ENCODE measurements at places on chromosomes 2 and 18. TPM values are rescaled to one million over a fixed set of nuclear protein-coding genes. Genes with fewer than 3 reads are reported as not detected.

ZDBF2 gene
- 12.7 TPM for total RNA-seq

POTEC gene
- 0.36 TPM for total RNA-seq

DNA sequence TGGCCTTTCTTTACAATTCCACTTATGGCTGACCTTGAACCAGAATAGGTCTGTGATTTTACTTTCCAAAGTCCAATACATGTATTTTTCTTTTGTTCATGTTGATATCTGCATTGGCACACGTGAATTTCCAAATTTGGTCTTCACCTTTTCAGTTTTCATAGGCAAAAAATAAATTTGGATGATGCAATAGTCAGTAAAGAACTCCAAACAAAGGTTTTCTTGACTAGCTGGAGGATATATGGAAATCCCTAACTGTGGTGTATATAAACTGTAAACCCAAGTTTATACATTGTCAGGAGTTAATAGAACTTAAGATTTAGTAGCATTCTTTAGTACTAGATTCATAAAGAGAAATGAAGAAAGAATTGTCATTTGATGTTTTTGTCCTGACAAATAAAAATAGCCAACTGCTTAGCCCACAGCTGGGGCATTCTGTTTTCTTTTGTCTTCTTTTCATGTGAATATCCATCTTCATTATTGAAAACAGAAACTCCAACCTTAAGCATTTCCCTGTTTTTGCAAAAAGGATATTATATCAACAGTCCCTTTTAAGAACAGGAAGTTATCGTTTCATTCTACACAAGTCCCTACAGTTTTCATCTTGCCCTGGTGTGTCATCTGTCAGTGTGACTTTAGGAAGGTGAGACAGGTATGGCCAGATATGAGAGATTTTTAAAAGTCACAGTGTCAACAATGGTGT, 132.9 kb downstream of the BCL2 start:
- no peaks in the 10 kb centered on the region for H3K4me1 ChIP-seq
- DNase-seq: no peak
- no peak overlapping the region for H3K27ac ChIP-seq
- H3K36me3 ChIP-seq: no peaks in the 10 kb centered on the region

TUBA4B gene
- not detected for total RNA-seq

- no peak overlapping the region for H3K27ac ChIP-seq
- H3K27me3 ChIP-seq: no peaks in the 10 kb centered on the region
- H3K36me3 ChIP-seq: no peaks in the 10 kb centered on the region
- DNase-seq: no peak
- H3K4me1 ChIP-seq: peaks cover 26% of the 10 kb centered on the region
- no peak overlapping the region for H3K4me3 ChIP-seq
Measured at GRCh38 chr18:27845897-27846296, 331.0 kb downstream of the CDH2 start.

Measured in osteoblast (primary cell).